ENCODE measurements at places on chromosomes 11 and 22. TPM values are rescaled to one million over a fixed set of nuclear protein-coding genes. Genes with fewer than 3 reads are reported as not detected.

KCNA4 gene
- total RNA-seq, result under 0.01 TPM

EHF gene
- total RNA-seq, result 132 TPM

CCDC15 gene
- total RNA-seq, result 2.1 TPM

TRIM66 gene
- 6.6 TPM for total RNA-seq

GSTT2 gene
- total RNA-seq, result not detected

ALG12 gene
- total RNA-seq, result 19.7 TPM

POLR2F gene
- total RNA-seq, result 66.7 TPM

DNA sequence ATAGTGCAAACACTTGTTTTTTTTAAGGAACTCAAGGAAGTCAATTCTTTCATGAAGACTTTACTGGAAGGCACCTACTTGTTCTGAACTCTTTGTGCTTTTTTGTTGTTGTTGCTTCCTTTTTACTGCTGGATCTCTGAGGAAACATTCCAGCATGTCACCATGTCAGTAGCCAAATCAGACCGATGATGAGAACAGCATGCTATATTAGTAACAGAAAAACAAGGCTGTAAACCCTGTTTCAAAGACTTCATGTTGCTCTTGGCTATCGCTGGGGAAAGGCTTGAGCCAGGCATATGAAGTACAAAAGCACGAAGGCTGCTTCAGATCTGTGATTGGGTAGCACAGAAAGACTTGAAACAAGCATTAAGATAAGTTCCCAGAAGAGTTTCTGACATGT is 125.6 kb upstream of the SLC5A12 start:
- DNase-seq, result no peak

DNA sequence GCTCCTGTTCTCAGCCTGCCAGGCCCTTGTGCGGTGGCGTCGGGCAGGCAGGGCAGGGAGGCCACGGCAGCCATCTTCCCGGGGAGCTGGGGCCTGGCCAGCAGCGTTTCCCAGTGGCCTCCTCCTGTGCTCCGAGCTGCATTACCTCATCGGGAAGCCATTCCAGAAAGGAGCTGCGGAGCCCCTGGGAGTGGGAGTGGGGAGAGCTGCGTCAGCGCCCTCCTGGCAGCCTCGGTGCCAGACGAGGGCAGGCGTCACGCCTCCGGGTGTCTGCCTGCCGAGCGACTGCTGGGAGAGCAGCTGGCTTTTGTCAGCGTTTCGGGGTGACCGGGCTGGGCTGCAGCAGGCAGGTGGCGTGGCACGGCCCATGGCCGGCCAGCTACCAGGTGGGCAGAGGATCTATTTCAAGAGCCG is 30.9 kb upstream of the WNT7B start:
- peak; percentile 90 for DNase-seq

DNA sequence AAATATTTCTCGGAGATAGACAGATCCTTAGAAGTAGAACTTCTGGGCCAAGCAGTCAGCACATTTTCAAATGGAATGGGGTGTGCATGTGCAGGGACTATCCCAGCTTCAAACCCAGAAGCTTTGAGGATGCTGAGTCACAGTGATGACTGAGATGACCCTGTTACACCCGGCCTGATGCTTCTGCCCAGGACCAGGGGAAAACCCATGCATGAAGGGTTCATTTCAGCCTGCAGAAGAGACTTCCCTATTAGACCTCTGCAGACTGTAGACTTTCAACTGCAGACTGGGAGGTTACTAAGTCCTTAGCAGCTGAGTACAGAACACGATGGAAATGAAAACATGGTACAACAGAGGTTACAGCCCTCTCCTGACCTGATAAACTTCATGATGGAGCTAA is 3.6 kb upstream of the OR2AT4 start:
- no peak for DNase-seq

GRCh38 chr22:18999008-18999407 is 62.9 kb upstream of the PRODH start:
- no peak for DNase-seq

DNA sequence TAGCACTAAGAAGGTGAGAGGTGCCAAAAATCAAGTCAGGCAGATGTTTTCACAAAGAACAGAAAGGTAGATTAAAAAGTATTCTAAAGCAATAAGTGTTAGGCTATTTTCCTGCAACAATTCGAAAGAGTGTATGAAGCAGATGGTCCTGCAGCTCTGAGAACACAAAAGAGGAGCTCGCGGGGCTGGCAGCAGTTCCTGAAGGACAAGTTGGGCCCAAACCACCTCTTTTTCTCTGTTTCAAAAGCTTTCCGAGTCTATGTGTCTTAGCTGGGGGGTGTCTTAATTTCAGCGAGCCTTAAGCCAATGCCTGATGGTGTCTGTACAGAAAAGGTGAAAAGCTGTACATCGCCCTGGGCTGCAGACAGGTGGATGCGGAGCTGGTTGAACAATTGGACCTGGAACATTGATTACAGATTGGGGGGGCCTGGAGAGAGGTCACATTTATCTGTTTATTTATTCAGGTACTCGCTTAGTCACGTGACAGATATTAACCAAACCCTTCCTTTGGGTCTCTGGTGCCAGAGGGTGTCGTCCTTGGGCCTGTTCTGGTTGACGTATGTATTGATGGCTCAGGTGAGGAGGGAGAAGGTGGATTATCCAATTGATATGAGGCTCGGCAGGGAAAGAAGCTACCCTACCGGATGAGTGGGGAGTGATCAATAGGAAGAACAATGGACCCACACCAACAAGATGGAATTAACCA is 24.7 kb downstream of the GRIK4 start:
- no peak for DNase-seq

DNA sequence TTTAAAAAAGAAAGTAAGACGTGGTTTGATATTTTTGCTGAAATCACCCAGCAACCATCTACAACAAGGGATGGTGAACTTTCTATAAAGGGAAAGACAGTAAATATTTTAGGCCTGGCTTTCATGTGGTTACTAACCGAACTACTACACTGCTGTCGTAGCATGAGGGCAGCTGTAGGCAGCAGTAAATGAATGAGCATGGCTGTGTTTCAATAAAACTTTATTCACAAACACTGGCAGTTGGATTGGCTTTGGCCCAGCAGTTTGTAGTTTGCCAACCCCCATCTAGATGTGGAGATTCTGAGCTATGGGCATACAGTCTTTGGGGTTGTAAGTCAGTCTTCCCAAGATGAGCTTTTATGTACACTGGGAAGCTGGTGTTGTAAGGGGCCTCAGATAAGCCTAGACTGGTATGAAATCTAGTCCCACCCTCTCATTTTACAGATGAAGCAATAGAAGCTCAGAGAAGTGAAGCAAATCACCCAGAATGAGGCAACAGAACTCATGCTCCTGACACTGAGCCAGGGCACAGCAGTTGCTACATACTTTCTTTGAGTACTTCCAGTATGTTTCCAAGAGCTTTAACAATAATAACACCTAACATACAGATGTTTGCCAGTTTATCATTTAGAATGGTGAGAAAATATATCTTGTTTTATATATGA is 204.4 kb downstream of the ADAMTS15 start:
- peak; percentile 63 for DNase-seq

DNA sequence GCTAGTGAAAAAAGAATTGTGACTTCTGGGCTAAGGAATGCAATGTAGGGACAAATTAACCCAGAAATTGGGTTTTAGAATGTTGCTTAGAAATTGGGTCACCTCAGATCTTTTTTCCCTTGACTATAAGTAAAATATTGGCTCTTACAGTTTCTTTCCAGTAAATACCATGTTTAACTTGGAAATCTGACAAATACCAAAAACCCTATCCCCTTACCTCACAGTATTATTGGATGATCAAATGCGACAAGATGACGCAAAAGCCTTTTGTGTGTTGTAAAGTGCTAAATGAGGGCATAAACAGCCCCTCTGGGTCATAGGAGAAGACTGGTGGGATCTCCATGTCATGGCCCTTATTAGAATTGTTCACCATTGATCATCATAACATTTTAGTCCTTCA is 6.1 kb upstream of the UPB1 start:
- DNase-seq, result no peak

- no peak for DNase-seq
Measured at GRCh38 chr11:33225371-33225770, 31.8 kb upstream of the HIPK3 start.

DNA sequence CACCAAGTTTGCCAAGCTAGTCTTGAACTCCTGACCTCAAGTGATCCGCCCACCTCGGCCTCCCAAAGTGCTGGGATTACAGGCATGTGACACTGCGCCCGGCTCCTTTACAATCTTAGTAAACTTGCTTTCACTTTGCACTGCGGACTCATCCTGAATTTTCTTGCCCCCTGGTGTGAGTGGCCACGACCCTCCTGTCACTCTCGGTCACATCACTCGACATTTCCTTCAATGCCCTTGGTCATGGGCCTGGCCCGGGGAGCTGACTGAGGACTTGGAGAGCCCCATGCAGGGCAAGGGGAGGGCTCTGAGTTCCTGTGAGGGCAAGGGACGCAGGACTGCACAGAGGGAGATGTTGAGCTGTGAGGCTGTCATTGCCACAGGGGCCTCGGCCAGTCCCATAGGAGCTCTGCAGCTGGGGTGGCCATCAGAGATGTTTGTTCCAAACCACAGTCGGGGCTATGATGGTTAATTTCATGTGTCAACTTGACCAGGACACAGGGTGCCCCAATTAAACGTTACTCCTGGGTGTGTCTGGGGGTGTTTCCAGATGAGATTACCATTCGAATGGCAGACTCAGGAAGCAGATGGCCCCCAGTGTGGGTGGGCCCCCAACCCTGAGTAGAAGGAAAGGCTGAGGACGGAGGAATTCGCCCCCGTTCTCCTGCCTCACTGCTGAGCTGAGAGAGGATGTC is 21.2 kb downstream of the A4GALT start:
- no peak for DNase-seq

GRCh38 chr11:9139628-9140357 is 48.4 kb upstream of the SCUBE2 start:
- no peak for DNase-seq

DNA sequence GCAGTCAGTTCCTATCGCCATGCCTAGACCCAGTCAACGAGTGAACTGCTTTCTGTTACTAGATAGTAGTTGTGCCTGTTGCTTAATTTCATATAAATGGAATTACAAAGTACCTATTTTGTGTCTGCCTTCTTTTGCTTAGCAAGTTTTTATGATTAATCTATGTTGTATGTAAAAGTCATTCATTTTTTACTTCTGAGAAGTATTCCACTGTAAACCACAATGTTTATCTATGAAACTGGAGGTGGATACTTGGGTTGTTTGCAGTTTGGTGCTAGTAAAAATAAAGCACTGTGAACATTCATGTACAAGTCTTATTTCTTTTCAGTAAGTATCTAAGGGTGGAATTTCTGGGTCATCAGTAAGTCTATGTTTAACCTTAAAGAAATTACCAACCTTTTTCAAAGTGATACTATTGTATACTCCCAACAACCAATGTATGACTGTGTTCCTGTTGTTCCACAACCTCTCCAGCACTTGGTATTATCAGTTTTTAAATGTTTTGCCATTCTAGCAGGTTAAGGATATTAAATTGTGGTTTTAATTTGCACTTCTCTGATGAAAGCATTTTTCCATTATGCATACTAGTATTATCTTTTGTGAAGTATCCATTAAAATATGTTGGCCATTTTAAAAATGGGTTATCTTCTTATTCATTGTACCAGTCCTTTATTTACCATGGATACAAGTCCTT is 68.2 kb downstream of the DNAJC24 start:
- no peak for DNase-seq

DNA sequence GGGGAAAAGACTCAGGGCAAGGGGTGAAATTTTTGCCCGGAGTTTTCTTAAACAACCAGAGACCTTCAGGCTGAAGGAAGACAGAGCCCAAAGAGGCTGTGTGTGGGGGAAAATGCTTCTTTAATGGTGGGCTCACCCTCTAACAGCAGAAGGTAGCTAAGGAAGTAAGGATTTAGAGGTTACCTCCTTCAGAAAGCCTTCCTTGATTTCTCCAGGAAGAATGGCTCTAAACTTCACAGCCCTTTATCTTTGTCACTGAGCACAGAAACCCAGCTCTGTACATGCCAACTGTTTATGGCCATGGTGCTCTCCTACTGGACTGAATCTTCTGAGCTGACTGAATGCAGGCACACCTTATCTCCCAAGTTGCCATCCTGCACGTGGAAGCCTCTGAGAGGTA is 196.0 kb downstream of the TENM4 start:
- no peak for DNase-seq

DNA sequence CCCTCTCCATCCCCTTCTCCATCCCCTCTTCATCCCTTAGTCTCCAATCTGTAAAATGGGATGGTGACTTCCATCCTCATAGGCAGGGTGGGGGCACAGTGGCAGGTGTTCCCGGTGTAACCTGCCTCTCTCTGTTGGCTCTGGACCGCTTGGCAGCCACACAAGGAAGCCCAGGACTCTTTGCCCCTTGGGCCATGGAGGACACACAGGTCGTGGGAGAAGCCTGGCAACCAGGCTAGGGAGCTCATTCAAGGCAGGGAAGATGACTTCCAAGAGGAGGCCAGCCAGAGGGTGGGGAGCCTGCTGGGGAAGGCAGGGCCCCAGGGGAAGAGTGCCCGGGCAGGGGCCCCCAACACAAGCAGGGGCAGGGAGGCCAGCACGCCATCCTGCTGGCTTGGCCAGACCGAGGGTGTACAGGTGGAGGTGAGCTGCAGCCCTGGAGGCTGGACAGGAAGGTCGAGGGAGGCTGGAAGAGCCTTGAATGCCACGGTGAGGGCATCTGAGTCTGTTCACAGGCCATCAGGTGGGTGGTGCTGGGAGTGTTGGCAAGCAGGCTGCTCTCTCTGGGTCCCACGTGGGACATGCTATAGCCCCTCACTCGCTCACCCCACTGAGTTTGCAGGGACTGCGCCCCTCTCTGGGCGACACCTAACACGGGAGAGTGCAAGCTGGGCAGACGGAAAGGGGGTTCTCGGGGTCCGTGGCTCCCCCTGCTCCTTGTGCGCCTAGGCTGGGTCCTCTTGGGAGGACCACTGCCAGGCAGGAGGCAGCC is 15.5 kb upstream of the CTSD start:
- peak; percentile 48 for DNase-seq

DNA sequence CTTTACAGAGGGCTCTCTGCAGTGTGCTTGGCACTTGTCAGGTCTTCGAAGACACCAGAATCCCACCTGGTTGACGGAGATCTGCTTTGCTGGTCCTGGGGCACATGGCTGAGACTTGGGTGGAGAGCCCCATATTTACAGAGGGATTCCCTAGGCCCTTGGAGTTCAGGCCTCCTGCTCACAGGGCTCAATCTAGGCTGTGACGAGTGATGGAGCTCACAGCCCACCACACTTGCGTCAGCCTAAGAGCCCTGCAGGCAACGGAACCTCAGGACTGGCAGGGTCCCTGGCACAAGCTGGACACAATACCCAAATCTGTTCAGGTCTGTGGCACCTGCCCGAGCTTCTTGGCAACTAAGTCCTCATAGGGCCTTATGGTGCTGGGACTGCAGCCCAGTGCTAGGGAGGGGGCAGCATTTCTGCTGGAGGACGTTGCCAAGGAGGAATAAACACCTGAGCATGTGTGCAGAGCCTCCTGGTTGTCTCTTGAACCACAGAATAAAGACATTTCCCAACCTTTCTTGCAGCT is 59.1 kb downstream of the KCNC1 start:
- DNase-seq, result no peak

GRCh38 chr22:22720201-22720723 is 75.8 kb downstream of the GGTLC2 start:
- DNase-seq, result no peak

Measured in breast epithelium (tissue), 4 donors.